Activated T-helper 1 cell treated with Interleukin-2 at 50 U/mL for 16 hours (primary cell): ENCODE measurements at places on chromosomes 4 and X.
A peak's percentile ranks its signal among the peaks of the same experiment; 100 is the strongest.

- DNase-seq = no peak
Measured at GRCh38 chr4:172573899-172574298, 594.7 kb upstream of the GALNT7 start.

GRCh38 chr4:60223208-60223923 lies 976.8 kb upstream of the ADGRL3 start:
- no peak for DNase-seq

DNA sequence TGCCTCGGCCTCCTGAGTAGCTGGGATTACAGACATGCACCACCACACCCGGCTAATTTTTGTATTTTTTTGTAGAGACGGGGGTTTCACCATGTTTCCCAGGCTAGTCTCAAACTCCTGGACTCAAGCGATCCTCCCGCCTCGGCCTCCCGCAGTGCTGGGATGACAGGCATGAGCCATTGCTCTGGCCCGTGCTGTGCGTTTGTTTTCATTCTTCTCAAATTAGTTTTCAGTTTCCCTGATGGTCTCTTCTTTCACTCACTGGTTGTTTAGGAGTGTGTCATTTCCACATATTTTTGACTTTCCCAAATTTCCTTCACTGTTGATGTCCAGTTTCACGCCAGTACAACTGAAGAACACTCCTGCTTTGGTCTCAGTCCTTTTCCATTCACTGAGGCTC lies 31.8 kb downstream of the SH3TC1 start:
- no peak for DNase-seq

- no peak for DNase-seq
Measured at GRCh38 chr4:123399627-123400358, 3.2 kb downstream of the SPRY1 start.

- no peak for DNase-seq
Measured at GRCh38 chrX:136386173-136386572, 85.4 kb downstream of the ADGRG4 start.

DNA sequence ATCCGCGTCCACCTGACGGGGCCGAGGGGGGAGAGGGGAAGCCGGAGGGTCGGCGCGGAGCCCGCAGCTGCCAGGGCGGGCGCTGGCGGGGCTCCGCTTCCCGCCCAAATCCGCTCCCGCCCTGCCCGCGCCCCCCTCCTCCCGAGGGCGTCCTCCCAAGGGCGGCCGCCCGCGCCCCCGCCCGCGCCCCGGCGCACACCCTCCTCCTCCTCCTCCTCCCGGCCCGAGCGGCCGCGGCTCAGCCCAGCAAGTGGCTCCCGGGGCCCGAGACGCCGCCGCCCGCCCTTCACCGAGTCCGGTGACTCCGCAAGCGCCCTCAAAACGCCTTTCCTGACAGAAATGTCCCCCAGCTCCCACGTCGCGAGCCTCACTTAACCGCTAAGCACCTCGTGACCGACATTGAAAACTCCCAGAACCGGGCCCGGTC lies 487 bp downstream of the HMGB2 start:
- DNase-seq = peak; percentile 33

- no peak for DNase-seq
Measured at GRCh38 chrX:128769495-128769894, 717.3 kb upstream of the ACTRT1 start.

DNA sequence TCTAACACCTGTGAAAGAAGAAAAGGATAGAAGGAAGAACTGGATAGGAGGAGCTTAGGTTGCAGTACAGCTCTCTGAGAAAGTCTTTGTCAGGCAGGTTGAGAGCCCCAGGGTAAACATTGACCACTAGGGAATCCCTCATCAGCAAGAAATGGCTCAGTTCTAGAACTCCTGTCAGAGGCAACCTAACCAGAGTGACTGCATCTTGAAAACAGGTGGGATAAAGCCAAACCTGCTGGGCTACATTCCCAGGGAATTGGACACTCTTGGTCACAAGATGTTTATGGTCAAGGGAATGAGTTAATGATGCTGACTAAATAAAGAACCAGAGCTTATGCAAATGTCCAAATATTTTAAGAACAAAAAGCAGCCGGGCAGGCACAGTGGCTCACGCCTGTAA lies 108.3 kb upstream of the MED14 start:
- no peak for DNase-seq

GRCh38 chrX:154348114-154348531 lies 26.3 kb downstream of the FLNA start:
- DNase-seq = no peak

DNA sequence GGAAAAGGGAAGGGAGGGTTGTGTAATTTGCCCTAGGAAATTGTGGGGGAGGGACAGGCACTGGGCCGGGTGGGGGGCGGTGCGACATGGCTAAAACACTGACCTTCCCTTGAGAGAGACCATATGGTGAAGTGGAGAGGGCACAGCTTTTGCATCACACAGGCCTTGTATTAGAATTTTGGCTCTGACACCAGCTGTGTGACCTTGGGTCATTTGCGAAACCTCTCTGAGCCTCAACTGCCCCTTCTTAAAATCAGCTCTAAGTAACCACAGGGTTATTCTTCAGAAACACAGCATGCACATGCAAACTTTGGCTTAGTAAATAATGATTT lies 25.8 kb downstream of the PDGFRA start:
- DNase-seq = no peak

DNA sequence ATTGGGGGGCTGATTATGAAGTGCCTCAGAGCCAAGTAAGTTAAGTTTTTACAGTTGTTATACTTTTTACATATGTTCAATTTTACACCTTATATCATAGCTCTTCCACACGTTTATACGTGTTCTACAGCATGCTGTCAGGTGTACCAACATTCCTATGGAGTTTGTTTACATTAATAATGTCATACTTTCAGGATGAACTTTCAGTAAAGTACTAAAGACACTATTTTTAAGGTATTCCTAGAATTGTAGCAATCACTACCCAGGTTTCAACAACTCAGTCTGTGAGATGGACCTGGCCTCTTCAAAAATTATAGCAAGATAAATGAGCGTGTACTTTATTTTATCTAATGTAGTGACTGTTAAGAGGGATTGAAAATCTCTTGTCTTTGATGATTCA lies 92.6 kb downstream of the PTPN13 start:
- DNase-seq = no peak

- DNase-seq = no peak
Measured at GRCh38 chrX:43747476-43747875, 91.4 kb downstream of the MAOA start.

DNA sequence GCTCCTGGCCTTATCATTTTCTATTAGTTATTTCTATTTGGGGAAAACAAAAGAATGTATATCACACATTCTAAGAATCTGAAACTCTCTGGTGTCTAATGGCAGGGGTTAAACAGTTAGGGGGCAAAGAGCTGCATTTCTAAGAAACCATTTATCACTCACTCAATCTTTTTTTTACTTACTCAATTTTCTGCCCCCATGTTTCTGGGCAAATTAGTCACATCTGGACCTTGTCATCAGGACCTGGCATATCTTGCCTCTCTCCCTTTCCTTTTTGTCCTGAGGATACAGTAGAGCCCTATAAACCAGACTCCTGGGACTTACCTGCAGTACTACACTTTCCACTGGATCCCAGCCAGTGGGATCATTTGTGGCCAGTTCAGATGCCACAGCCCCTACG lies 89.1 kb downstream of the ANXA3 start:
- no peak for DNase-seq

- DNase-seq = no peak
Measured at GRCh38 chrX:5586726-5587125, 641.9 kb downstream of the NLGN4X start.

DNA sequence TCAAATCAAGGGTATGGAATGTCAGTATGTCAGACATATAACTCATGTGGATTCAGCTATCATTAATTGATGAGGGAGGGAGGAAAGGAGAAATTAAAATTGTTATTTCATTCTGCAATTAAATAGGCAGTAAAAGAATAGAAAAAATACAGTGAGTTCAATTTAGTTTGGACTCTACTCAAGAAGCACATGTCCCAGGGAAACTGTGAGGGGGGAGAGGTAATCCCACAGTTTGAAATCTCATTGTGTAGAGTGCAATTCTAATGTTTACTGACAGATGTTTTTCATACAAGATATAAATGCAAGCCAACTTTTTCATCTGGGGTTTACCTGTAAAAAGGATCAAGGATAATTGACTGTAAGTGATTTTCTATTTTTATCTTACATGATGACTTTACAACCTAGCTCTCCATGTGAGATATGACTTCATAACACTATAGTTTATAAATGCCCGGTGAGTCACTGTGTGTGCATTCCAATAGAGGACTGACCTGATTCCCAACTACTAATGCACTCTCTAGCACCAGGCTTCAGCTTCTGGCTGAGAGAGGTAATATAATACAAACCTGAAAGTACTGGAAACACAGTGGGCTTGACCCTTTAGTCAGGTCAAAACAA lies 35.2 kb upstream of the SCD5 start:
- DNase-seq = no peak

DNA sequence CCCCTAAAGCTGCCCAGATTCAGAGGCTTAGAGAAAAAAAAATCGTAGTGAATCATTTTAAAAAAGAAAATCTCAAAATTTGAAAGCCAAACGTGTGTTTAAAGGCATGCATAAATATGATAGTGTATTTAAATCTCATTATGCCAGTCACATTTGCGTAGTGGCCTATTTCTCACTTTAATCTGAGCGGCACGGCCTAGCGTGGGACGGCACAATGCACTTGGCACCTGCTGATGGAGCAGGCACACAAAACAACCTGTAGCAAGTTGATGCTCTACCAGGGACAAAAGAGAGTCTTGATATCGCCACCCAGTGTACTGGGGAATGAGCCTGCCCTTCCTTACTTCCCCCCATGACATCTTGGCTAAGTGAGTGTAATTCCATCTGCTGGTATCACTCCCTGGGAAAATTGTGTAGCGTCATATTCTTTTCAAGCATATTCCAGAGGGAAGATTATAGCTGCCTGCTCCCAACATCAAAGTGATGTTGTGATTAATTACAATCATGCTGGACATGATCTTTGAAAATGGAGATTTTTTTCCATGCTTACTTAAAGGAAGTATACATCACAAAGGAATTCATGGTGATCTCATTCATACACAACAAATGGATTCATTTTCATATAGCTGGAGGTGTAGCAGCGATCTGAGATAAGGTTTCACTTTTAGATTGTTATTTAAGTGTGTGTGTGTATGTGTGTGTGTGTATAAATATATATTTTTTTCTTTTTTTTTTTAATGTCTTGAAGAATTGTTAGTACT lies 138.8 kb downstream of the DCTD start:
- no peak for DNase-seq

GRCh38 chr4:69708211-69708610 lies 52.2 kb downstream of the SULT1B1 start:
- no peak for DNase-seq

DNA sequence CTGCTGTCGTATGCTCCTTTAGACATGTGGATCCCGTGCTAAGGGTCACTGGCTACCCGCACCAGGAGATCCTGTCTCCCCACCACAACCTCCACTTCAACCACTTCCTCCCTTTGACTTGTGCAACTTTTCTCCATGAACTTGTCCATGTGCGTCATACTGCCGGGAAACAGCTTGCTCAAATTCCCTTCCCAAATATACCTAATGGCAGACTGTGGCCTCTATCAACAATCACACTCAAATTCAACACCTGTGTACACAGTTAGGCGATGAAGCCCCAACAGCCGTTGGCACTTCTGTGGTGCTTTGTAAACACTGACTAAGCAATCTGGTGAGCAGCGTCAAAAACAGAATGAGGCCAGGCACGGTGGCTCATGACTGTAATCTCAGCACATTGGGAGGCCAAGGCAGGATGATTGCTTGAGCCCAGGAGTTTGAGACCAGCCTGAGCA lies 49.5 kb downstream of the CD99L2 start:
- no peak for DNase-seq

DNA sequence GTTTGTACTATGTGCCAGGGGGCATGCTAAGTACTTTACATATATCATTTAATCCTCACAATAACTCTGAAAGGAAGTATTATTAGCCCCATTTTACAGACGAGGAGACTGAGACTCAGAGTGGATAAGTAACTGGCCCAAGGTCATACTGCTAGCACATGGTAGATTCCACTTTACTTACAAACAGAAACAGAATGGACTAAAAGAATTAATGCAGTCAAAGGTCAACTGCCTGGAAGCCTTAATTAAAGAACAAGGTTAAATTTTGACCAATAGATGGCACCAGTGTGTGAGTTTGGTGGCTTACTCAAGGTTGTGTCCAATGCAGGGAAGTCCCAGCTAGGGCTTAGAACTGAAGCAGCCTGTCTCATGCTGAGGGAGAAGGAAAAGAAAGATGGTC lies 4.7 kb downstream of the RIPPLY1 start:
- DNase-seq = no peak

GRCh38 chr4:68176500-68176899 lies 46.8 kb upstream of the TMPRSS11F start:
- DNase-seq = no peak

GRCh38 chr4:46270986-46271596 lies 118.8 kb downstream of the GABRA2 start:
- DNase-seq = no peak

- no peak for DNase-seq
Measured at GRCh38 chrX:97309487-97310116, 425.9 kb downstream of the RPA4 start.
